EL (cell line): ENCODE measurements at places on chromosomes 6 and 20.
A peak's percentile ranks its signal among the peaks of the same experiment; 100 is the strongest.

DNA sequence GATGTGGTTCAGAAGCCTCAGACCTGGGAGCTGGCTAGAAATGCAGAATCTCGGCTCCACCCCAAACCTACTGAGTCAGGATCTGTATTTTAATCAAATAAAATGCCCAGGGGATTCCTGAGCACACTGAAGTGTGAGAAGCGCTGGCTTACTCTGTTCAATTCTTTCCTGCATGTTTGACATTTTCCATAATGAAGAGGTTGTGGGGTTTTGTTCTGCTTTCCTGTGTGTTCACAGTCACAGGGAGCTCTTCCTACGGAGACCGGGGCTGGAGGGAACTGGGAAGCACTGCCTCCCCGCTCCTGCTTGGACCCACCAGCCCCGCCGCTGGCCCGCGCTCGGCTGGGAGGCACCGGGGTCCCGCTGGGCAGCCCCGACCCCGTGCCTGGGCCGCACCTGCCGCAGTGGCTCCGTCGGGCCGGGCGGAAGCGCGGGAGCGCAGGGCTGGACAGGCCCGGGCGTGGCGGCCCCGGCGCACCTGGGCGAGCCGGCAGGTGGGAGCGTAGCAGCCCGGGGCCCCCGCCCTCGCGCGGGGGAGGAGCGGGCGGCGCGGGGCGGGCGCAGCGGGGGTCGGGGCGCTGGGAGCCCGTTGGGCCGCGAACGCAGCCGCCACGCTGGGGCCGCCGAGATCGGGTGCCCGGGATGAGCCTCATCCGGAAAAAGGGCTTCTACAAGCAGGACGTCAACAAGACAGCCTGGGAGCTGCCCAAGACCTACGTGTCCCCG, at the start of gene MAPK13:
Gene MAPK13 (plus strand): TSS at position 573 of the 726 bp plus-strand sequence. CDS start 70 bp downstream, at position 643.
- DNase-seq = no peak

- no peak for DNase-seq
Observed at GRCh38 chr6:3819161-3820110, 29.7 kb upstream of the FAM50B start.

DNA sequence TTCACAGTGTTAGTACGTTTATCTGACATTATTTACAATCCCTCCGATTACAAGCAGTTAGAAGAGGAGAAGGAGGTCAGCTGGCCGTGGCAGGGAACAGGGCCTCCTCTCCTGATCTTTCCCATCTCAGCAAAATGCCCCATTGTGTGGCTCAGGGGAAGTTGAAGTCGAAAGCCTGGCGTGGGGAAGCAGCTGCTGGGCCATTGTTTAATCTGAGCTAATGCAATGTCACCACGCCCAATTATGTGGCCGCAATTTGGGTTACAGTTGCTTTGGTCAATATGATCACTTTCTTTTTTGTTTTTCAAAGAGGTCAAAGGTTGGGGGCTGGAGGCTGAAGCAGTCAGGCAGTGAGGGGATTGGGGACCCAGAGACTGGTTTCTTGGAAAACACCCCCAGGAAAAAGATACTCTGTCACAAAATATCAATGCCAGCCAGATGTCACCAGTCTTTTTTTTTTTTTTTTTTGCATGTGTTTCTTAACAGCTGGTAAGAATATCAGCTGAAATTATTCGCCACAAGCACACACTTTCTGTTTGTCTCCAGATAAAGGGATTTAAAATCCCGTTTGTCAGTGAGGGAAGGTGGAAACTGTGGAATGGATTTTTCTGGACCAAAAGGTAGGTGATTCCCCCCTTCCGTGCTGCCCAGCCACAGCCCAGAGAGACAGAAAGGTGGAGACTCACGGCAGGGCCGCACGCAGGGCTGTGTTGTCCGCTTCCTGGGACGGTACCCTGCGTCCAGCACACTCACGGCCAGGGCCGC, 24.6 kb downstream of the DLL1 start:
- no peak for DNase-seq

DNA sequence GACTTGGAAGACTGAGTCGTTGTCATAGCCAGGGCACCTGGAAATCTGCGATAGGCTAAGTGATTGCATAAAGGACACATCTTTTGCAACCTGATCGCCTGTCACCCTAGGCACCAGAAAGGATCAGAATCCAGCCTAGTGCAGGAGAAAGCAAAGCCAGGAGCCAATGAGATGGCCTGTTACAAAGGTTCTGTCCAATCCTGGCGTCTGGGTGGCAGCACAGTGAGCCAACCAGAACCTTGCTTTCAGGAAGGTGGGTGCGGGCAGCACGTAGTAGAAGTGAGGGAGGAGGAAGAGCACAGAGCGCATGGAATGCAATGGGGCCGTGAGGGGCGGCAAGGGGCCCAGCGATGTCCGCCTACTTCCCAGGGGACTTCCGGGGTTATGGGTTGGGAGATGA, 120.4 kb upstream of the GGTLC1 start:
- DNase-seq = no peak

- DNase-seq = no peak
Observed at GRCh38 chr20:47337413-47337812, 19.1 kb downstream of the ZMYND8 start.

DNA sequence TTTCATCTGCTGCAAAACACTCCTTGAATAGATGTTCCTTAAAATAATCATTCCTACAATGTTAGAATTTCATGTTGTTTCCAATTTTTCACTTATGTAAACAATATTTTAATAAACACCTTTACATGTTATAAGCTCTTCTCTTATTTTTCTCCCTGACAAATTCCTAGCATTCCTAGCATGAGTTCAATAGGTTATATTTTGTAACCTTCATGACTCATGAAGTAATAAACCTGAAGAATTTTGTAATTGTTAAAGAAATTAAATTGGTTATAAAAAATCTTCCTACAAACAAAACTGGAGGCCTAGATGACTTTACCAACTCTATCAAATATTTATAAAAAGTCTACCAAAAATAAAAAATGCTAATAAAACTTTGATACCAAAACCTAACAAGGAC, 66.3 kb downstream of the NT5E start:
- peak; percentile 33 for DNase-seq

GRCh38 chr20:57400821-57401564, 9.8 kb downstream of the RBM38 start:
- no peak for DNase-seq

GRCh38 chr20:30594112-30594511, 663.4 kb upstream of the DEFB115 start:
- no peak for DNase-seq

GRCh38 chr20:61784801-61785566, 280.7 kb downstream of the TAF4 start:
- no peak for DNase-seq

DNA sequence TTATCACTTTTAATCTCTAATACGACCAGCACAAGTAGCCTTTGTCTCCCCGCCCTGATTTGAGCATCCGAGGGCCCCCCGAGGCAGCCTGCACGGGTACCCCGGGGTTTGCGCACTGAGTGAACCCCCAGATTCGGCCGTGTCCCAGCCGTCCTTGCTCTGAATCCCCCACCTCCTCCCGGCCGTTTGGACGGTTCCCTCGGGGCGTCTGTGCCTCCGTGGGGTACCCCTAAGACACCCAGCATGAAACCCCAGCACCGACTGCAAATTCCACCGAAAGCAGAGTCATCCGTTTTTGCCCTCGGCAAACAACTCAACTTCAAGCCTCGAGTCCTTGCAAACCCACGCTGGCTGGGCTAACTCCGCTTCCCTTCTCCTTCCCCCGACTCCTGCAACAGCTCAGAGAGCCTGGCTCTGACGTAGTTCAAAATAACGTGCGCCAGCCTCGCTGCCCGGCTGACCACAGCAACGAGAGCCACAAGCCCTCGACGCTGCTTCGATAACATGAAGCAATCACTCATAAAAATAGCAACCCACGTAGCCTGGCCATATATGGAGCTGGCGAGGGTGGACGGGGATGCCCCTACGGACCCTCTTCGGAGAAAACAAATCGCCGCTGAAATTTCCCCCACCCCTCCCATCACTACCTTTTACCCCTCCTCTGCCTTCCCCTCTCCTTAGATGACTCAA, 764 bp upstream of the SNAP25 start:
- peak; percentile 91 for DNase-seq

- DNase-seq = peak; percentile 74
Observed at GRCh38 chr20:61120595-61121515, 131.2 kb upstream of the CDH4 start.

DNA sequence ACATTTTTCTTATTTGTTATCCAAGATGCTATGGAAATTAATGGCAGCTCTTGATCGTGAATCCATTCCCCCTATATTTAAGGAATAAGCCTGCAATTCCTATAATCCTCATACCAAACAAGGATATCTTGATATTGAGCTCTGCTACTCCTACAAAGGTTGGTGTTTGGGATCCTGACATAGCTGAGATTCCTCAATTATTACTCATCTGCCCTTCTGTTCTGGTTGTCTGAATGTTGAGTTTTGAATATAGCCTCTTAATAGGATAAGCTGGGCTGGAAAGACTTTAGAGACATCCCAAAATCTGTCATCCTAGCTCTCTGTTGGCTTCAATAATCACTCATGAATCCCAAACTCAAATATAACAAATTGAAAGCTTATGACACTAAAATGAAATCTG, 49.9 kb downstream of the CLIC5 start:
- peak; percentile 77 for DNase-seq

DNA sequence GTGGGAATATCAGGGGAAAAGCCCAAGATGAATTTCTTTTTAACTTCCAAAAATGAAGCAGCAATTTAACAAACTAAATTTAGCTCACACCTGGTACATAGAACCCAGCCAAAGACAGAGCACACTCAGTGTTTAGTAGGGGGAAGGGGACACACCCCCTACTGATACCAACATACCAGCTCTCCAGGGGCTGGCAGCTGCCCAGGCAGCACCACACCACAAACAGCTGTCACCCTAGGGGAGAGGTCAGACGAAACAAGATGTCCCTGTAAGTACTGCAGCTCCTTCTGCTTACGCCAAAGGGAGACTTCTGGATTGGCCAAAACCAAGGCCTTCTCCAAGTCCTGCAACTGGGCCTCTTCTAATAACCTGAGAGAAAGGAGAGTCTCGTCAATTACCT, 26.0 kb downstream of the MDN1 start:
- no peak for DNase-seq

DNA sequence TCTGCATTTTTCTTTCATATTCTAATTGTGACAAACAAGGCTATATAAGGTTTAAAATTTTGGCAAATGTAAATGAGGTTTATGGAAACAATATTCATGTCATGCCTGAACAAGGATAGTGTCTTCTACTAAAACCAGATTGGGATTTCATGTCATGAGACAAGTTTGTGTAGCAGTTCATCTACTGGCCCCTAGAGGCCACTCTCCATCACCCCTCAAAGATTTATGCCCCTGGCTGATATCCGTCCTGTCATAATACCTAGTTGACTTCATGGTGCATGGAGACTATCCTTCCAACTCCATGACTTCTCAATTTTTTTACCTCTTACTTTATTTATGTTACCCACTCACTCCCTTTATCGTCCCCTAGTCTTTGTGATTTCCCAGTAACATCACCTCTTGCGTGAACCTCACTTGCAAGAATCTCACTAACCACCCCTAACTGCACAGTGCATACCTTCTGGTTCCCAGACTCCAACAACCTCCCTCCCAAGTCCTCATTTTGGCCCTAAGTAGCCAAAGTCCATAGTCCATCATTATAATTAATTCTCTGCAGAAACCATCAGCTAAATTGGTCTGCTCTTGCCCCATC, 179.8 kb downstream of the TASP1 start:
- DNase-seq = peak; percentile 49

- DNase-seq = no peak
Observed at GRCh38 chr6:18280084-18280483, 15.8 kb upstream of the DEK start.

DNA sequence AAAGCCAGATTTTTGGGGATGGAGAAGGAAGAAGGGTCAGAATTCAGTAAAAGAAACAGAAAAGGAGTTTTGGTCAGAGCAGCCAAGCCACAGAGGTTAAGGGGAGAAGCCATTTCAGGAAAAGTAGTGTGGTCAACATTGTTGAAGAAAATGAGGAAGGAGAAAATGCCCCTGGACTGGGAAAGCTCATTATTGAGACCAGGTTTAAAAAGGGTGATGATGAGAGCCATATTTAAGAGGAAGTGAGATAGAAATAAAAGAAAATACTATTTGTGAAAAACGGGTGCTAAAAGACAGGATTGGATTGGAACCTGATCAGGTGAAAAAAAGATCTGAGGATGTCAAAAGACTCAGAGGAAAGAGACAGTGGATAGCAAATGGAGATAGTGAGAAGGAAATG, 75.8 kb downstream of the CEP162 start:
- DNase-seq = no peak

DNA sequence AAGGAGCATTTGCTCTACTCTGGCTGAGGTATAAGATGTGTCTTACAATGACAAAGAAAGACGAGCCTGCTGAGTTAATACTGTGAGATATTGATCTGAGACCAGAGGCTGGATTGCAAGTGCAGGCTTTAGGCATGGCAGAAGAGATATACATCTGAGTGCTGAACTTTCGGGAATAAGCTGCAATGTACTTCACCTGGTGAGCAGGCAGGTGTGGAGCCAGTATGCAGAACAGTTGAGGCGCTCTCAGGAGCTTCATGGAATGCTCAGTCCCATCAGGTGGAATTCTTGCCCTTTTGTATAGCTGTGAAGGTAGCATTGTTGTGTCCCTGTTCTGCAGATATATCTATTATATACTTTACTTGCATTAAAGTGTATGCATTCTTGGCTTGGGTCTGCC, 179.3 kb upstream of the RIMS1 start:
- no peak for DNase-seq

- no peak for DNase-seq
Observed at GRCh38 chr20:48828734-48829460, 1.1 kb upstream of the PREX1 start.

DNA sequence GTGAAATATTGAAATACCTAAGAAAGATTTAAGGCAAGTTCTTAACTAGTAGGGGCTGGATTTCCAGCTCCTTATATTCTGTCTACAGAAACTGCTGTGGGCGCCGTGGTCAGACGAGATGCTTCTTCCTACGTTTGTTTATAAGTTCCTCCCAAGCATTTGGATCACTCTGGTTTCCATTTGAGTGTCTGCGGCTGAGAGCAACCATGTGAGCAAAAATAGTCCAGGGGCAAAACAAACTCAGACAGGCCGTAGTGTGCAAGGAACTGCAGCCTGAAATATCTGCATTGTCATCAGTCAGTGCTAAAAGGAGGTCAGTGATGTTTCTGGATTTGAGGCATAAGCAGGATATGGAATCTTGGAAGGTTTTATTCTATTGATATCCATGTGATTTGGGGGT, 485.9 kb upstream of the JAG1 start:
- no peak for DNase-seq

DNA sequence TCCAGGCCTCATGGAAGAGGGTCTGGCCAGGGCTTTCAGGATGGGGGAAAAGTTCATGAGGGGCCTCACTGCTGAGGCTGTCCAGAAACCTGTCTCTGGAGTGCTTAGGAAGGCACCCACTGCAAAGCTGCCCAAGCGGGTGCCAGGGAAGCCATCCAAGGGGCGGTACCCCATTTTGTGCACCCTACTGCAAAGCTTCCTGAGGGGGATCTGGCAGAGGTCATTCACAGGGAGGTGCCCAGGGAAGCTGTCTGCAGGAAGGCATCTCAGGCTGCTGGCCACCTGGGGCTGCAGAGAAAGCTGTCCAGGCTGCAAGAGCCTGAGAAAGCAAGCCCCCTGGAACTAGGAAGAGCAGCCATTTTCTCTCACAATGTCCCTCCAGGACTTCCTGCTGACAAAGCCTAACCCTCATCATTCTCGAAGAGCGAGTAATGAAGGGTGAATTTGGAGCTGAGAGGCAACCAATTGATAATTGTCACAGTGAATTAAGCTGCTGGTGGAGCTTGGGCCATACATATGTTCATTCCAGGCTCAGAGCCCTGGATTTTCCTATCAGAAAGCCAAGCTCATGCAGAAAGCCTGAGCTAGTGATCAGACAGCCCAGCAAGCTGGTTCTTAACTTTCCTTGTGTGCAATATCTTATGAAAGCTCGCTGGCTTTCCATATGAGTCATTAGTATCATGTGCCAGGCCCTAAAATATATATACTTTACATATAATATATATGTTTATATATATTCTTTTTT, 62.2 kb upstream of the SLC22A16 start:
- no peak for DNase-seq
